ENCODE measurements at places on chromosomes 1 and 21.

GRCh38 chr1:31714442-31715086, 10.7 kb upstream of the COL16A1 start:
- peak; percentile 36 for DNase-seq

DNA sequence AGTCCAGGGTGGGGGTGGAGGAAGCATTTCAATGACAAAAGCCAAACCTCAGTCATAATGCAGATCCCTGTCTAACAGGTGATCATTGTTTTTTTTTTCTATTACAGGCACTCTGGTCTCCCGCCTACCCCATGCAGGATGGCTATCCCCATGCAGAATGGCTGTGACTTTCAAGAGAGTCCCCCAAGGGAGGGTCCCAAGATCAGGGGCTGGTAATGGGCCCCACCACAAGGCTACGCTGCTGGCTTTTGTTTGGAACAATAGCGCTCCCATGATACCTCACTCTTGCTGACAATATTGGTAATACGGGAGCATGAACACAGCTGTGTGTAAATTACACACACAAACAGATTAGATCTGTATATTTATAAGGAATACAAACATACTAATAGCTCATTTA, 119.4 kb downstream of the SLC45A1 start:
- DNase-seq: no peak

DNA sequence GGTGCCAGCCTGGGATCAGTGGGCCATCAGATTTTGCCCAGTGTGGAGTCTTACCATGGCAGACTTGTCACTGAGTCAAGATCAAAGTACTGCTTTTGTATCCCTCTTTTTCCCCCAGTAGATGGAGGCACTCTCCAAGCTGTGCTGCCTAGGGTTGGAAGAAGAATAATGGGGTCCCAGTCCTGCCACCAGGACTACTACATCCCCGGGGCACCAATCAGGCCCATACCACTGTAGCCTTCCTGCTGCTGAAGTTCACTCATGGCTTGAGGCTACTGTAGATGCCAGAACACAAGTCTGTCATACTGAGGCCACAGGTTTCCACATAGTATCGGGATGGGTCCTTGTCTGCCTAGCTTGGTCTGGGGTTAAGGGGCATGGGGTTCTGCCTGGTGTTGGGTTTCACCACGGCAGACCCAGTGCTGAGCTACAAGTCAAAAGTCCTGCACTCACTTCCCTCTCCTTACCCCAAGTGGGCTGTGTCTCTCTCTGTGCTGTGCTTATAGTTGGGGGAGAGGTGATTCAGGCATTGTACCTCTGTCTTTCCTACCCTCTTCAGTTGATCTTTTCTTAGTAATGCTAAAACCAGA, 53.4 kb downstream of the PKN2 start:
- DNase-seq: no peak

- DNase-seq: no peak
Observed at GRCh38 chr1:205785446-205785845, 10.2 kb upstream of the RAB29 start.

DNA sequence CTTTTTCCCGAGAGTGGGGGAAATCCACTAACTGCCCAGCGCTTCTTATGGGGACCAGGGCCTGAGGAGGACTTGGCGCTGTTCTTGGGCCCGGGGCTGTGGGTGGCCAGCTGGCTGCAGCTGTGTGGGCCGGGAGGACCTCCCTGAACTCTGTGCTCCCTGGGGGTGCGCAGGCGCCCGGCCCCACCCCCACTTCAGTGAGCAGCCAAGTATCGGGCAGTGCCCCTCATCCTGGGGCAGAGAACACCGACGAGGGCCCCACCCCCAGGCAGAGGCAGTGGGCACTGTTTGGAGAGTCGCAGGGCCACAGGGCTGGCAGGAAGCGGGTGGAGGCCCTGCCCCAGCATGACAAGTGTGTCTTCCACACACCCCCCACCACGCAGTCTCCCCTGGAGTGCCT, 32.5 kb upstream of the SLC19A1 start:
- no peak for DNase-seq

GRCh38 chr1:202706851-202707250, 3.4 kb downstream of the SYT2 start:
- DNase-seq: no peak

DNA sequence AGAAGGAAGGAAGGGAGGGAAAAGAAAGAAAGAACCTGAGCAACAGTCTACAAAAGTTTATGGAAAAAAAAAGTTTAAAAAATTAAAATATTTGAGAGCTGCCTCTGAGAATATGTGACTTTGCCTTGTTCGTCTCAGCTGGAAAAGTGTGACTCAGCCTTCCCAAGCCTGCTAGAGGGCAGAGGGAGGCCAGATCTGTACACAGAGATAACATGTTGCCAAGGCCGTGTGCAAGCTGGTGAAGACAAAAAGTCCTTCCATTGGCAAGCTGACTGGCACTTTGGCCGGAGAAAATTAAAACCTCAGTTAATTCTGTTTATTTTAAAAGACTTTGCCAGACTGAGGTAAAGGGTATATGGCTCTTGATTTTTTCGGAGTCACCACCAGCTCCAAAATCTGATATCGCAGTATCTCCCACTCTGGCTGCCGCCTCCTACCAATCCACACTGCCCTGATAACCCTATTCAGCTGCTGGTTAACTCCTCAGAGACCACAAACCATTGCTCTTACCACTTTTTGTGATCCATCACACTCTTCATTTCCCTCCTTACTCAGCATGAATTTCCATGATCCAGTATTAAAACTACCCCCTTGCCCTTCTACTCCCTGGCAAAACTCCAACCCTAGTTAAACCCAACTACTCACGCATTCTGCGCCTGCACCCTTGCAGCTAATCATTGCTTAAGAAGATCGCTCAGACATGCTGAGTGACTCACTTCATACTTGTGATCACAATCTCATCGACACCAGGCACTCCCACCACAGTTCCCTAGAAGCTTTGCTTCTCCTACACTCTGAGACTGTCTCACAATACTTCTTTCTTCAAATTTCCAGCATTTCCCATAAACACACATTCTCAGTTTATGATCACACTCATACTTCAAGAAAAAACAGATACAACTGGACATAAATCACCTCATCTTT, 5.7 kb upstream of the PPP1R15B start:
- peak; percentile 54 for DNase-seq

GRCh38 chr1:201795066-201795465, 33.9 kb upstream of the IPO9 start:
- DNase-seq: peak; percentile 15

DNA sequence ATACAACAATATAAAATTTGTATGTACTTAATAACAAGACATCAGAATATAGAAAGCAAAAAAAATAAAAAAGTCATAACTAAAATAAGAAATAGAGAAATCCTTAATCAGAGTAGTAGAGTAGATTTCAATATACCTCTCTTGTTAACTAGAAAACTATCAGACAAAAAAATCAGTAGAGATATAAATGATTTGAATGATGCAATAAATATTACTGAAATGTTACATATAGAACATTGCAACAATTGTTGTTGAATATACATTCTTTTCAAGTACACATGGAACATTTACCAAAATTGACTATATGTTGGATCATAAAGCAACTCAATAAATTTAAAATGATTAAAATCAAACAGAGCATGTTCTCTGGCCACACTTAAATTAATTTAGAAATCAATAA, 31.9 kb upstream of the ADAR start:
- DNase-seq: no peak
